ENCODE measurements at places on chromosomes 4 and X.

- no peak for DNase-seq
These were observed 16.2 kb downstream of the SH3RF1 start for GRCh38 chr4:169254546-169254983.

DNA sequence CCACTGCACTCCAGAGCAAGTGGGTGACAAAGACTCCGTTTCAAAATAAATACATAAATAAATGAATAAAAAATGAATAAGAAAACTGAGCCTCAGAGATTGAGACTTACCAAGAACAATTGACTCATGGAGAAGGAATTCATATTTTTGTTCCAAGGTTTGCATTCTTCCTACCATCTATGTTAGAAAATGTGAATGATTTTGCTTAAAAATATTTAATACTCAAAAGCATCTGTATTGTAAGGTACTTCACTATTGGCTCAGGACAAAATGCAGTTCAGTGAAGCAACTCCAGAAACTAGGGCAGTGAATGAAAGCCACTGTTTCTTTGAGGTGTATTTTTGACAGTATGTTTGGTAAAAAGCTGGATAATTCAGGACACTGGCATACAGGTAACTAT is 54.1 kb downstream of the XAGE2 start:
- DNase-seq, result no peak

GRCh38 chrX:37677765-37678164 is 7.8 kb upstream of the XK start:
- no peak for DNase-seq

- no peak for DNase-seq
These were observed 15.1 kb downstream of the XG start for GRCh38 chrX:2766906-2767305.

- DNase-seq, result no peak
These were observed 141.7 kb upstream of the GUCY1A1 start for GRCh38 chr4:155524926-155525455.

DNA sequence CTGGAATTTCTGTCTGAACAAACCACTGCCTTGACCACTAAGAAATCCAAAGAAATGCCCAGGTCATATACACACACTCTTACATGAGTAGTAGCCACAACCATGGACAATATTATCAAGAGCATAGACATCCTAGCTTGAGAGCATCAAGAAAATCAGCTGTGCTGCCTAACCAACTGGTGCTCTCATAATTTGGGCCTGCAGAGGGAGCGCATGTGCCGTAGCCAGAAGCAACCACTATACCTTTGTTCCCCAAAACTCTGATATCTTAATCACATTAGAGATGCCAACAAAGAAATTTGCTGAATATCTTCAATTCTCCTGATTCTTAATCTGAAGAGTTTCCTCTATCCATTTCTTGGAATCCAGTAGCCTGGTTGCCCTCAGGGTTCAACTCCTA is 163.6 kb downstream of the ZNF674 start:
- no peak for DNase-seq

DNA sequence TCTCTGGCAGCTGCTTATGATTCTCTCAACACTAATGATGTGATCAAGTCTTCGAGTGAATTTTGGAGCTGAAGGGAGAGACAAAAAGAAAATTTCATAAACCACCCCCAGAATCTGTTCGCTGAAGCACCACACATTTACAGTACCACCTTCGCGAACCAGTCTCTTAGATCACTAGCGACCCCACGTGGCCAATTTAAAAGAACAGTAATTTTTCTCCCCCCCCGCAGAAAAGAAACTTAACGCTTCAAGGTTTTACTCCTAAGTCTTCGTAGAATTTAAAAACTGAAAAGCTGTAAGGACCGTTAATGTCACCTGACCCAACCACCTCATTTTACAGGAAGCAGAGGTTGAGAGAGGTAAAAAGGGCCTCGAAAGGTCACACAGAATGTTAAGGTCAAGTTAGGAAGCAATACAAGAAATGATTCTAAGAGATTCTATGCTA is 187.5 kb downstream of the QDPR start:
- DNase-seq, result no peak

DNA sequence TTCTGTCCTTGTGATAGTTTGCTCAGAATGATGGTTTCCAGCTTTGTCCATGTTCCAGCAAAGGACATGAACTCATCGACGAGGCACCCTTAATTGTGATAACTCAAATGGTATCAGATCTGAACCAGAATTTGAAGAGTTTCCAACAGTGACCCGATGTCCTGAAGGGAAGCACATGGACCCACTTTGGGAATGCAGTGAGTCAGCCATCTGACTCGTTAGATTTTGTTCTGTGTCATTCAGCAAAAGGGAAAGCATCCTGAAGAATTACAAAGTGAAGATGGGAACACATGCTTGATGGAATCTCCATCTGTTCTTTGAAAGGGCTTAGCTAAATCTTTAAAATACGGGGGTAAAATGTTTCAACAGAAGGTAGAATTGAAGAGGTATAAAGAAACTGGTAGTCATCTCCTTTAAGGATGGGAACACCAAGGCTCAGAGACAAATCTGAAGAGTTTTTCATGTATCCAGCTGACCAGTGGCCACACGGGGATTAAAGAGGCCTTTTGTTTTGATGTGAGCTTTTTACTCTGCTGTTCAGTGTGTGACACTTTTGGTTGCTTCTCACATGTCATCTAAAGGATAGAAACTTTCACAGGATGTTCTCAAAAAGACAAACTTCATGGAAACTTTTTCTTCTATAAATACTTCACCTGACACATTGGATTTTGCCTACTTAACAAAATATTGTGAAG is 393.8 kb downstream of the INPP4B start:
- DNase-seq, result no peak

- DNase-seq, result no peak
These were observed 934.5 kb downstream of the STPG2 start for GRCh38 chr4:97208749-97209148.

- no peak for DNase-seq
These were observed 28.2 kb downstream of the TMEM154 start for GRCh38 chr4:152651473-152652060.

DNA sequence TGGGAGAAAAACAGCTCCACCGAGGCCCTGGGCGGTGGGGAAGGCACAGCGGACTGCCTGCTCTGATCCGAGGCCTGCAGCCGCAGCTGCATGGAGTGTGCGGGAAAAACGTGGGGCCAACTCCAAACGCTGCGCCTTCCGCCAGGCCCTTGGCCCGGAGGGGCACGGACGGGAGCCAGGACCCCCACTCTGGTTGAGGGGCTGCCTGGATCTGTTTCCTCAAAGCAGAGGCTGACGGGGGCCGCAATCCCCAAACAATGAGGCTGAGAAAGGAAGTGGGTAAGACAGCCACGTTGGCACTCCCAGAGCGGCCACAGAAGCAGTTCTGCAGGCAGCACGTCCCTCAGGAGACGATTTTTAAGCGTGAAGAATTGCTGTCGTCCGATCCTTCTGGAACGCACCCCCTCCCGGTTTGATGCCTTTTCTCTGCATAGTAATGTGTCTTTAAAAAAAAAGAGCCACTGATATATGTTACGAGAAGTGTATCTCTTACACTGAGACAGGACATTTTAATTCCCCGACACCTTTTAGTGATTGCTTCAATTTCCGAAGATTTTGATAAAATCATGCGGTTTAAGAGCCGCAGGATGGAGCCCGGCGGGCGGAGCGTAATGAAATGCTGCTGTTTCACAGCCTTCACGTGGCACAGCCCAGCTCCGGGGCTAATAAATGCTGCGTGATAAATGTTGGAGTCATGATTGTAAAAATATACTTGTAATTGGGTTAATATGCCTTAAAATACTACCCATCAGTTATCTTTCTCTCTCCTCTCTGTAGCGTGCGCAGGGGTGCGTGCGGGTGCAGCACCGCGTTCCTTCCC is 85.7 kb downstream of the FAM53A start:
- no peak for DNase-seq

GRCh38 chr4:186158021-186158813 is 33.1 kb upstream of the CYP4V2 start:
- DNase-seq, result no peak

GRCh38 chrX:106670631-106671030 is 55.9 kb upstream of the RNF128 start:
- DNase-seq, result no peak

DNA sequence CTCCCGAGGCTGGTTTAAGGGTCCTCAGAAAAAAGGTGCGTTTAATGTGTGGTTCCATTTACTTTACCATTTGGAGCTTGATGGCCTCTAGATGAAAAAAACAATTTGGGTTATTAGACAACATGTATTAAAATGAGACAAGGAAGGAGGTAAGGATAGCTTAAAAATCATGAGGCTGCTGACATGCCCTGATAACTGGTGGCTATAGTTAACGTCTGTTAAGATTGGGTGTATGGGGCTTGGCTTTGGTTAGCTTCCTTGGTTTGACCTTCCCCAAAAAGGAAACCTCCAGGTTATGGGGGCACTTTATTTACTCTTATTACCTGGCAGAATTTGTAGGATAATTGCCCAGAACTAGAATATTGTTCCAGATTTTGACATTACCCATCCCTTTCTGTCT is 51.5 kb downstream of the HMGB2 start:
- no peak for DNase-seq

DNA sequence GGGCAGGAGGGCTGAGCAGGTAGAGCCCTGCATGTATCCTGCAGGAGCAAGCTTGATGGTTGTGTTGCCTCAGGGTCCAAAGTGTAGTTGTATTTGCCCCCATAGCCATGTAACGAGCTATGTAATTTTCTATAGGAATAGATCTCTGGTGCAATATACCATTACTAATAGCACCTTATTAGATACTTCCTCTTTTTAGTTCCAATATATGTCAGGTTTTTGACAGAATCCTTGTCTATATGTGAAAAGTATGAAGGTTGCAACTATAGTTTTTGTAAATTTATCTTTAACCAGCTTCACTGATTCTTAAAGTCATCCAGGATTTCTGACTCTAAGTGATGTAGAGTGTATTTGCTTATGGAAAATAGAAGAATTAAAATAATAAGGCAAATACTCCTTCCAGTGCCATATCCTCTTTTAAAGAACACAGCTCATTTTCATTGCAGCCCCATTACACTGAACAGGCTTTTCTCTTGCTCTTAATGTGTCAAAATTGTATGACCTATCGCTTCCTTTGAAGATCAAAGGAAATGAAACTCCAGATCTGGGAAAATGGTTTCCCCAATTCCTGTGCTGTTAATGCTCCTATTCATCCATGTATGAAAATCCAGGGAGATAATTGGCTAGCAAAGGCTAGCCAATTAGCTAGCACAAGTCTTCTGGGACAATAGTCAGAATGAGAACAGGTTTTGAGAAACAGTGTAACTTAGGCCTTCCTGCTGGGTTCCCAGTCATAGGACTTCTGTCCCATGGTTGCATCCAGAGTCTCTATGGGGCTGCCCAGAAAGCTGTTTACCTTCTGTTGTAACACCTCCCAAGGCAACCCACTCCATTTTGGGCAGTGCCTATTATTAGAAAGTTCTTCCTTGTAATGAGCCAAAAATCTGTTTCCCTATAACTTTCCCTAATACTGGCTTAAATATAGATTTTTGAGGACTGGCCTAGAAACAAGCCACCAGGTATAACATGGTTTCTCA is 90.6 kb downstream of the TSPAN7 start:
- DNase-seq, result no peak

DNA sequence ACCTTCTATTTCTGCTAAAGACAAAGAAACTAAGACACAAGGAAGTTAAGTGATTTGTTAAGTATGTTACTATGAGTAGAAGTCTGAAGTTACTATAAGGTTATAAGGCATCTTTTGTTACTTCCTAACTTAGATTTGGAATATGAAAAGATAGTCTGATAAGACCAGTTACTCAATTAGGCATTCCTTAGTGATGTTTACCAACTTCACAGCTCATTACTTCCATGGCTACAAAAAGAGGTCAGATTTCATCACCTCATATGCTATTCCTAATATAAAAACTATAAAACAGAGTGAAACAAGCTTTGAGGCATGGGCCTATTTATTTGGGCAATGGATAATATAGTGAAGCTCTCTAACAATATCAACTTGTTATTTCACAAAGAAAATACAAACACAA is 143.1 kb downstream of the TBCK start:
- no peak for DNase-seq

GRCh38 chr4:55407119-55407518 is 11.4 kb downstream of the TMEM165 start:
- no peak for DNase-seq

DNA sequence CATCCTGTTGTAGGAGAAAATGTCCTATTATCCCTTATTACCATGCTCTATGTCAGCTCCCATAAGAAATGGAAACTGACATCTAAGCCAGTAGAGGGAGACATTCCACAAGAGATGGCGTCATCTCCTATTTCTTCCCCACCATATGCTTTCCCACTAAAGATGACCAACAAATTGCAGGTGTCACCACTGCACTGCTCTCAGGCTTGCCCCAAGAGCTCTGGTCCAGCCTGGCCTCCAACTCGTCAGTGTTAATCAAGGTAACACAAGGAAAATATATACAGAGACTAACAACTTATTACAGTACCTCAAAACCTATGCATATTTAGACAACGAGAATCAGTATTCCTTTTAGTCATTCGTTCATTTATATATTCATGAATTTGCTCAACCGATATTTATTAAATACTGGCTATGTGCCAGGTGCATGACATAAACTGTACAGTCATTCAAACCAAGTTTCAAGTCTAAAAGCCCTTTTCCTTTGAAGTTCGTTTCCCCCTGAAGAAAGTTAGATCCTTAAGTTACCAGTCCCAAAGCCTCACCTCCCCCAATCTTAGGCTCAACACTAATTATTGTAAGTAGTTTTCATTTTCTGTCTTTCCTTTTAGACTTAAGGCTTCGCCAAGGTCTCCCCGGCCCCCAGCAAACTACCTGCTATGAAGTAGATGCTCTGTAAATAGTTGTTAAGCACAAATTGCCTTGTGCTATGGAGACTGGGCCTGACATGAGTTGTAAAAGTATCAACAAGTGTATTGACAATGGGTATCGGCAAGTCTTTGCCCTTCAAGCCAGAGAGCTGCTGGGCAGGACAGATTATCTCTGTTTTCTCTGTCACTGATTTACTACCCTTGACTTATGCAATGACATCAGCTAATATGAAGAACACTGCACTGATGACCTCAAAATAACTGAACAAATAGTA is 3.1 kb upstream of the FGB start:
- no peak for DNase-seq

DNA sequence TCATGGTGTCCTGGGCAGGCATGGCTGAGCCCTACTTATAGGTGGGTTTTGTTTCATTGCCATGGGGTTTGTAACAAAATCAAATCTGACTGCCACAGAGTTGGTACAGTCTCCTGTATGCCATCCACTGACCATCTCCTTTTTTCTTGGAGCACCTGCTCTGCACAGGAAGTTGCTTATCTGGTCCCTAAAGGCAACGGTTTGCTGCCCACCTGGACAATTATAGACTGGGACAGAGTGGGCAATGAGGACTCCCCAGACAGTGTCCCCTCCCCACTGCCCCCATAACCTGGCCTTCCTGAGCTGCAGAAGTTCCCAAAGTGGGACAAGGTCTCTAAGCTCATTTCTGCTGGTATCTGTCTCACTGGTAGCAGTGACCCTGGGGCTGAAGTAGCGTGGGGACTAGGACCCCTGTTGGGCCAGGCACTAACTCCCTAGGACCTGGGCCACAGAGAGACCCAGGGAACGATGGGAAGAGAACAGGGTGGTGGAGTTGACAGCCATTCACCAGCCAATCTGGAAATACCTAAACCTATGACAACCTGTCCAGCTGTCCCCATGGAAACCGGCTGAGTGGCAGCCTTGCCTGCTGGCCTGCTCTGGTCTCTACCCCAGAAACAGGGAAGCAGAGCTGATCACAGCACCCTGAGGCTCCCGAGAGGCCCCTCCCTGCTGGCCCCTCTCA is 64.7 kb downstream of the WFS1 start:
- no peak for DNase-seq

- no peak for DNase-seq
These were observed 45.5 kb upstream of the FAM241A start for GRCh38 chr4:112099701-112100297.
